ENCODE measurements at places on chromosomes 16 and 17.

GRCh38 chr17:72139212-72139611 is 18.4 kb downstream of the SOX9 start:
- no peak for DNase-seq

GRCh38 chr17:43949781-43950180 is 4.0 kb downstream of the PYY start:
- DNase-seq: no peak

DNA sequence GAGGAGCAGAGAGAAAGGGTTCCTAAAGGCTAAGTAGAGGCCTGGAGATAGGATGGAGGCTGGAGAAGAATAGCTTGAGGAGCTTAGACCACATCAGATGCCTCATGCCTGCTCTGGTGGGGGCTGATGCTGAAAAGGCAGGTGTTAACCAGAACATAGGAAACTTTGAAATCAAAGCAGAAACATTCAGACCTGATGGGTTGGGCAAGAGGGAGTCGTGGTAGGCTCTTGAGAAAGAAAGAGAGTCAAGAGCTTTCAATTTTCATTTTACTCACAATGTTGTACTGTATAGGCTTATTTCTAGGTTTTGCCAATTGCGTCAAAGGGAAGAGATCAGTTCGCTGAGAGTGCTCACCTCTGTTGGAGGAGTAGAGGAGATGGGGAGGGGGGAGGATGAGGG is 406.6 kb upstream of the SALL1 start:
- DNase-seq: no peak

- DNase-seq: no peak
Measured at GRCh38 chr16:84647828-84648594, at the start of gene KLHL36. TSS of gene KLHL36 (plus strand) at chr16:84648511. CDS start at chr16:84650868, 2,357 bp downstream.

DNA sequence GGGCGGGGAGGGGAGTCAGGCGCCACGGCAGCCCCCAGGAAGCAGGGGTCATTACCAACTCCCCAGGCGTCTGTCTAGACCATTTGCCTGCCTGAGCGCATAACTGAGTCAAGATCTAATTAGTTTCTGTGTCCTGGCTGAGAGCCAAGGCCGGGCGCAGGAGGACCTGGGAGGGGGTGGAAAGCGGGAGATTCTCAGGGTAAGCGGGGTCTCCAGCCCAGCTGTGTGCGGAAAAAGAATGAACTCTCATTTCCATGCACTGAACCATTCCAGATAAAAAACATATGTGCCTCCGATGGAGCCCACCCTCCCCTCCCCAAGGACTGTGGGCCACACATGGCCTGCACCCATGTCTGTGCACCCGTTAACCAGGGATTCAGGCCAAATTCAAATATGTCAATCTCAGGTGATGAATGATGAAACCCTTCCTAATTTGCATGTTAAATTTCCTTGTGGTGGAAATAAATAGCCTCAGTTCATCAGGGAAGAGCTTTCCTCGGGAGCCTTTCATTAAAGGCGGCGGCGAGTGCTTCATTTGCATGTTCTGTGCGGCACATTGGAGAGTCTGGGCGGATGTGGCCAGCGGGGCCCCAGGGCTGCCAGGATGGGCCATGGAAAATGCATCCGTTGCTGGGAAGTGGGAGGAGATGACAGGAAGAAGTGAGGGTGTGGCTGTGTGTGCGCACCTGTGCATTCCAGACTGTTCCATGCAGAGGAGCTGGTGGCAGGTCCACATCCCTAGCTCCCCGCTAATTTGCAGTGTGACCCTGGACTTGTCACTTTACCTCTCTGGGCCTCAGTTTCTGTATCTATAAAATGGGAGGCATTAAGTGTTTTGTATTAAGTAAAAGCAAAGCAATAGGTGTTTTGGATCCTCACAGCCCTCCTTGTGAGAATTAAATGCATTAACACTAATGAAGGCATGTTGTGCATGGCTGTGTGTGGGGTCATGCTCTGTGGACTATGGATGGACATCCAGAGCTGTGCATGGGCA is 151.1 kb downstream of the SDK2 start:
- no peak for DNase-seq
